Calu3 (cell line): ENCODE measurements at places on chromosomes 1 and 21. TPM values are rescaled to one million over a fixed set of nuclear protein-coding genes. Genes with fewer than 3 reads are reported as not detected.

DNA sequence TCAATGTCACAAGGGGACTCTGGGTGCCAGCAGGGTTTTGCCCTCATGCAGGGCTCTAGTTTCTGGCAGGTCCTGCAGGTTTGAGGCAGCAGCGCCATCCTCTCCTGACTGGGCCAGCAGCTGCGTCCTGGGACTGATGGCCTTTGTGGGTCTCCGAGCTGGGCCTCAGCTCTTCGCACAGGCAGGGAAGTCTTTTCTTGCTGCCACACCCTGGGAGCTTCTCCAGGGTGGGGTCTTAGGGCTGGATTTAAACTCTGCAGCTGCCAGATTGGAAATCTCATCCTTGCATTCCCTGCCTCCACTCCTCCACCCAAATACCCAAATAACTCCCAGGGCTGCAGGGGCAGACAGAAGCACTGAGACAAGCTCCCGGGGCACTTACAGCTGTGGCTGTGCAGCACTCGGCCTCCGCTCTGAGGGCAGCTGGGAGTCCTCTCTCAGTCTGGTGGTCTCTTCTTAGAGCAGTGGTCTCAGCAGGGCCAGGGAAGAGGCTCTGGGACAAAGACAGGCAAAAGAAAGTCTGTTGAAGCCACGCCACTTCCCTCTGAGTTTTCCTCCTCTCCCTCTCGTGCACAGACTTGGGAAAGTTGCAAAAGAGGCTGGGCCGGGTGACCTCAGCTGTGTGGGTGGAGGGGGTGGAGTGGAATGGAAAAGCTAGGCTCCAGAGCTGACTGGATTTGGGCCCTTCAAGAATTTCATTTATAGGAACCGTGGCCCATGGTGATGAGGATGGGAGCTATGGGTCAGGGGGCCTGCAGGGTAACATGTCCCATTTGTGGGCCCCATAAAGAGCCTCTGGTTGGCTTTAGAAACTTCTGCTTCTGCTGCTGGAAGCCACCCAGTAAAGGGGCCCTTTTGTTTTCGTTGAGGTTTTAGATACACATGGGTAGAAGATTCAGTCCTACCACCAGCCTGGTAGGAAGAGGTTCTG, at the start of gene RAB7B:
RAB7B (minus strand) TSS at position 525 of the 931 bp plus-strand sequence. CDS start 9,260 bp downstream, outside the sequence.
- DNase-seq, result peak; percentile 60

- DNase-seq, result no peak
These were observed 11.5 kb upstream of the MYOC start for GRCh38 chr1:171663854-171664575.

- no peak for DNase-seq
These were observed 103.0 kb downstream of the CAMTA1 start for GRCh38 chr1:6888268-6888667.

DNA sequence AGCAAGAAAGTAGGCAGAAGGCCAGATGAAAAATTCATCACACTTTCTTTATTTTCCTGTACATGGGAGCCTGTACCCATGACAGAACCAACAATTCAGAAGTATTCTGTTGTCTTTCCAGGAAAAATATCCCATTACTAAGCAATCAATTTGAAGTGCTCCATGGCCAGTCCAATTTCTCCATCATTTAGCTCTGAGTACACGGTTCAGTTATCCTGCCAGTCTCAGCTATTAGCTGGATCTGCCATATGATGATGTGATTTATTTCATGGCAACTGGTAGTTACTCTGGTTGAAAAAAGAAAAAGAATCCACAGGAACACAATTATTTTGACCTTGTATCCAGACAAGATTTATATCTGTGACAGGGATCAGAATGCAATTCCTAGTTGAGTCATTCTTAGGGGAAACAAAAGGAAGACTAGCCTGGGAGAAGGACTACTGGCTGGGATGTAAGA, 70.6 kb upstream of the GORAB start:
- DNase-seq, result no peak

Gene TIAM1
- total RNA-seq, result 15.2 and 18.2 TPM in 2 replicates

DNA sequence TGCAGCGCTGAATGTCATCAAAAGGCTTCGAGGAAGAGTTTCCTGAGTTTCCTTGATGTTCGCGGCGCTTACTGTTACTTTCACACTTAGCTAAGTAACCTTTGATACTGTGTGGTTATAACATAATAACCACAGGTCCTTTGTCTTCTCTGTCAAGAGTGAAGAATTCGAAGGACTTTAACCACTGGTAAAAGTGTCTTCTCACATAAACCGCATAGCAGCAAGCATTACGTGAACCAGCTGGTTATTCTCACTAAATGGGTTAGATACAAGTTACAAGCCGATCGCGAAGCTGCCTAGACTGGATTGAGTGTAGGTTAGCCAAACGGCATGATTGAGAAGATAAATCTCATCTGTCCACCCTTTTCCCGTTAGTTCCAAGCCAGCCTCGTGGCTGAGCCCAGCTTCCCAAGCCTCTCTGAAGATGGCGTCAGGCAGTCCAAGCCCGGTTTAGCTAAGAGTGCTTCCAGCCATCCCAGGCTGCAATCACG, 18.3 kb upstream of the IFNGR2 start:
- no peak for DNase-seq

Gene MAGI3
- 13.4 and 14.2 TPM in 2 replicates for total RNA-seq

Gene ACBD6
- total RNA-seq, result 72.7 and 73.6 TPM in 2 replicates

GRCh38 chr1:41741244-41741643, 177.5 kb downstream of the HIVEP3 start:
- DNase-seq, result no peak

DNA sequence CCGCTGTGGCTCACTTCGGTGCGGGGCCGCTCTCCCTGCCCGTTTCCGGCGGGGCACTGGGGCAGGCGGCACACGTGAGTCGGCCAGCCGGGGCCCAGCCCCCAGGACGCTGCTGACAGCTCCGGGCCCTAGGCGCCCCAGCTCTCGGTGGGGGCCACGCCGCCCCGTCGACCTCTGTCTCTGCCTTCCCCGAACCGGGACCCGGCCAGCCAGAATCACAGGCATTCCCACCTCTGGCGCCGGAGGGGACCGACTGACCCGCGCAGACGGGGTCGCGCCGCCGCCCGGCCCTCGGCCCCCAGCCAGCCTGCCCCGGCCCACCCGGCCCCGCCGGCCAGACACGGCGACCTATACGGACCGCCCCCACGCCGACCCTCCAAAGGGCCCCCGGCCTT, 755 bp downstream of the SCMH1 start:
- peak; percentile 67 for DNase-seq

DNA sequence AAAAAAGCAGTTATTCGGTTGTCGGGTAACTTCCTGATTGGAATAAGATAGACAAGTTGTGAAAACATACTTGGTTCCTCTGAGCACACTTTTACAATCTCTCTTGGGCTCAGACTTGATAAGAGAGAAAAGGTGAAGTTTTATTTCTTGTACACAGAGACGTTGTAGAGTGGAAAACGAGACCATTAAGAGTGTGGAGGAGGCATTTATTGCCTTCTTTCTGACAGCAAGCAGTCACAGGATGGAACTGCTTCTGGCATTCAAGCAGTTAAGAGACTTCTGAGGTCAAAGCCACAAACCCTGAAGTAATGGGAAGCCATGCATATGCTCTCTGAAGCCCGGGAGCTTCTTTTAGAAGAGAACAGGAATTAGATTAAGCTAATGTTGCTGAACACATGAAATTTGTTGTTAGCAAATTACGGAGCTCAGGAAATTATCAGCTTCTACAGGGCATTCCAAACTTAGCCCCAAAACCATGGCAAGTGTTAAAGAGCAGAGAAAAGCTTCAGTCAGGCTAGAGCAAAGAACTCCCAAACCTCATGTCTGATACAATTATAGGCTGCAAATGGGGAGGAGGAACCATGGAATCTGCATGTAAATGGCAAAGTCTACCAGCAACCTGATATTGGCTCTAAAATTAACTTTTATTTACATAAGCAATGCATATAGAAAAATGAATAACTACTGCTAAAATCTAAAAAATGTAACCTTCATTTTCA, 26.0 kb downstream of the S1PR1 start:
- no peak for DNase-seq

Gene TMEM82
- not detected in 2 replicates for total RNA-seq
